ENCODE measurements at places on chromosomes 6 and 20.

DNA sequence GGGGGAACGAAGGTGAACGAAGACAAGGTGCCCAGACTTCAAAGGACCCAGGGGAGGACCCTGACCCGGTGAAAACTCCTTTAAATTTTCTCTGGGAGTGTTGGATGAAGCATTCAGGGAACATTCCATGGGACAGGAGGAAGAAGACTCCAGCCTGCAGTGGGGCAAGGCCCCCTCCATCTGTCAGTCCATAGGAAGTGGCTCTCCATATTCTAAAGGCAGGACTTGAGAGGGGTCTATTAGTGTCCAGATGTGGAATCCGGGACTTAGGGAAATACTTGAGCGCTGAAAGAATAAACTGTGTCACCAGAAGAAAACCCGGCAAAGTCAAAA lies 3.2 kb upstream of the BPIFA2 start:
- DNase-seq = no peak

DNA sequence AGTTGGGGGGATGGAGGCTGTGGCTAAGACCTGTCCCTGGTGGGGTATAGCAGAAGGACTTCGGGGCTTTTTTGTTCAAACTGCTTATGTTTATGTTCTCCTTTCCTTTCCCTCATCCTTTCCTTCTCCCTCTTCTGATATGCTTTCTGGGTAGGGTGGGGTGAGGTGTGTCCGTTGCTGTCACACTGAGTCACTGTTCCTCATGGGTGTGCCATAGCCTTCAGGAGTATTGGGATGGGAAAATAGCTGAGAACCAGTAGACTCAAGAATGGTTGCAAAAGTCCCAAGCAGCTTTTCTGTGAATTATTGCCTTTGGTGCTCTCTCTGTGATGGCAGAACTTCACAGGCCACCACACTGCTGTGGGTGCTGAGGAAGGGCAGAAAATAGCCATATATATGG lies 39.6 kb downstream of the TPD52L1 start:
- no peak for DNase-seq

DNA sequence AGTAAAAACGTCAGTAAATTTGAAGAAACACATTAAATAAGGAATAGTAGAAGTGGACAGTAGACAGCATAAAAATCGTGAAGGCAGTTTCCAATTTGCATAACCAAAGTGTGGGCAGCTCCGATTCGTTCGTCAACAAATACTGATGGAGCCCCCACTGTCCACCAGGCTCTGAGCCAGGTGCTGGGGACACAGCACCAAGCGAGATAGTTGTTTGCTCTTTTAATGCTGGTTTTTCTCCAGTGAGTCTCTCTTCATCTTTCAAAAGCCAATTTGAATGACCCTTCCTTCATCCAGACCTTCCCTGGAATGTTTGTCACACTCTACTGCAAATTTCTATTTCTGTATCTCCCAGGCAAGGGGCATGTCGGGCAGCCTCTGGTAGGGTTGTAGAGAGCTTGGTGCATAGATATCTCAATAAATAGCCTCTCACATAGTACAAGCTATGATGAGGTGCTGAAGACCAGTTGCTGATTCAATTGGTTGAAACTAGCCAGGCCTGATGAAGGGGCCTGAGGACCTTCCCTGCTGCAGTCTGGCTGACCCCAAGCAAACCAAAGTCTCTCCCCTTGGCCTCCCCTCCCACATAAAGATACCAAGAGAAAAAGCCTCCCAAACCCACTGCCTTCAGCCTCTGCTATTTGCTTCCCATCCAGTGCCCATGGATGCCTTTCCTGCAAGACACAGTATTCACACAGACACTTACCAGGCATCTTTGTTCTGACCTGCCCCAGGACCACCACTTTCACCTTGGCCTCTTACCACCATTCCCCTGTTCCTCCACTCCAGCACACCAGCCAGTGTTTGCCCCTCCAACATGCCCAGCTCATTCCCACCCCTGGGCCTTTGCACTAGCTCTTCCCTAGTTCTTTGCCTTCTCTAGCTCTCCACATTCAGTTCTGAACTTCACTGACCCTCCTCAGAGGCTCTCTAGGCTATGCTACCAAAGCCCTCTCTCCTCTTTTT lies 125.2 kb downstream of the CEBPB start:
- no peak for DNase-seq

DNA sequence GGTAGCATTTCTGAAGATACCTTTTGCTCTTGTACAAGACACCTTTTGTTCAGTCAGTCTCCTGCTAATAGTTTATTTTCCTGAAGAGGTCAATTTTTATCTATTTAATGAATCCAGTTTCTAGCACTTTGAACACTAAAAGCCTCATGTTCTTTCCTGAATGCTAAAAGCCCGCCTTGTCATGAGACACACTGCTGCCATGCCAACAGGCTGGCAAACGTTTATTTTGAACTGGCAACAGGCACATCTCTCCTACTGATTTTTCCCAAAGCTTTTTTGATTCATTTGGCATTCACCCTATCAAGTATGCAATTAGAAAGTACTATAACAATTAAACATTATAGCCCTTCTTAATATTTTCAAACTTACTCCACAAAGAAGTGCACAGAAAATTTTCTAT lies 421.2 kb upstream of the EYS start:
- no peak for DNase-seq

DNA sequence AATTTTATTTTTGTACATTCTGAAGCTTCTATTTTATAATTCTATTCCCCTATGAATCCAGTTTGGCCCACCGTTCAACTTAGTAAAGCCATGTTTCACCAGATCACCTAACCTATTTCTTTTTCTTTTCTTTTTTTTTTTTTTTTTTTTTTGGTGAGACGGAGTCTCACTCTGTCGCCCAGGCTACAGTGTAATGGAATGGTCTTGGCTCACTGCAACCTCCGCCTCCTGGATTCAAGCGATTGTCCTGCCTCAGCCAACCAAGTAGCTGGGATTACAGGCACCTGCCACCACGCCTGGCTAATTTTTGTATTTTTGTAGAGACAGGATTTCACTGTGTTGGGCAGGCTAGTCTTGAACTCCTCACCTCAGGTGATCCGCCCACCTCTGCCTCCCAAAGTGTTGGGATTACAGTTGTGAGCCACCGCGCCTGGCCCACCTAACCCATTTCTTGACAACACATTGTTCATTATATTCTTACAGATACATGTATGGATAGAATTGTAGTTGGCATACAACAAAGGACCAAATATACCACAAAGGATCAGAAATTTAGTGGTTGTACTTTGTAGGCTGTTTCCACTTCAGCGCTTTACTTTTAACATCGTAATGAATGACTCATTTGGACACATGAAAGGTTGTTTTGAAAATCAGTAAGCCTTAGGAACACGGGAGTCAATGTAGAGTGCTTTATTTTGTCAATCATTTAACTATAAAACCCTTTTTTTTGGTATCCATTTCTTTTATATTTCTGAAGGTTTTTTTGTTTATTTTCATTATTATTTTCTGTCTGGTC lies 63.2 kb downstream of the GJA1 start:
- no peak for DNase-seq

- no peak for DNase-seq
Observed at GRCh38 chr20:53599378-53599777, 5.7 kb upstream of the ZNF217 start.

DNA sequence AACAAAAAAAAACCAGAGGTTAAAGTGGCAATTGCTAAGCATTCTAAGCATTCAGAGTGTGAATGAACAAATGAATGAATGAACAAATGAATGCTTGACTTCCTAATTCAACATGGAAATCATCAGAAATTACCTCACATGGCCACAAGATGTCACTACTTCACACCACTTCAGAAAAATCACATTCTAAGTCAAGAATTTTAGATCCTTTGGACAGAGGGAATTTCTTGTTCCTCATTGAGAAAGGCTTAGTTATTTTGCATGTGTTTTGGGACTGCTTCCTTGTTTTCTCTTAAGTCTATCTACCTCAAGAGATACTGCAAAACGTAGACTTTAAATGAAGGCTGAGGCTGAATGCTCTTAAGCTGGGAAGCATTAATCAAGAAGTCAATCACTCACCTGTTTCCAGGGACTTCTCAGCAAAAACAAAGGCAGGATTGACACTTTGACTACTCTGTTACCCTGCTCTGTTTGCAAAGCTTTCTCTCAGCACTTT lies 120.2 kb downstream of the MBOAT1 start:
- DNase-seq = no peak

GRCh38 chr20:57672953-57673575 lies 36.8 kb downstream of the PMEPA1 start:
- no peak for DNase-seq

- DNase-seq = no peak
Observed at GRCh38 chr6:75279418-75279817, 5.2 kb downstream of the TMEM30A start.
